ENCODE measurements at places on chromosomes 16 and 17.

GRCh38 chr17:55238931-55239297 is 25.8 kb upstream of the HLF start:
- no peak for DNase-seq

DNA sequence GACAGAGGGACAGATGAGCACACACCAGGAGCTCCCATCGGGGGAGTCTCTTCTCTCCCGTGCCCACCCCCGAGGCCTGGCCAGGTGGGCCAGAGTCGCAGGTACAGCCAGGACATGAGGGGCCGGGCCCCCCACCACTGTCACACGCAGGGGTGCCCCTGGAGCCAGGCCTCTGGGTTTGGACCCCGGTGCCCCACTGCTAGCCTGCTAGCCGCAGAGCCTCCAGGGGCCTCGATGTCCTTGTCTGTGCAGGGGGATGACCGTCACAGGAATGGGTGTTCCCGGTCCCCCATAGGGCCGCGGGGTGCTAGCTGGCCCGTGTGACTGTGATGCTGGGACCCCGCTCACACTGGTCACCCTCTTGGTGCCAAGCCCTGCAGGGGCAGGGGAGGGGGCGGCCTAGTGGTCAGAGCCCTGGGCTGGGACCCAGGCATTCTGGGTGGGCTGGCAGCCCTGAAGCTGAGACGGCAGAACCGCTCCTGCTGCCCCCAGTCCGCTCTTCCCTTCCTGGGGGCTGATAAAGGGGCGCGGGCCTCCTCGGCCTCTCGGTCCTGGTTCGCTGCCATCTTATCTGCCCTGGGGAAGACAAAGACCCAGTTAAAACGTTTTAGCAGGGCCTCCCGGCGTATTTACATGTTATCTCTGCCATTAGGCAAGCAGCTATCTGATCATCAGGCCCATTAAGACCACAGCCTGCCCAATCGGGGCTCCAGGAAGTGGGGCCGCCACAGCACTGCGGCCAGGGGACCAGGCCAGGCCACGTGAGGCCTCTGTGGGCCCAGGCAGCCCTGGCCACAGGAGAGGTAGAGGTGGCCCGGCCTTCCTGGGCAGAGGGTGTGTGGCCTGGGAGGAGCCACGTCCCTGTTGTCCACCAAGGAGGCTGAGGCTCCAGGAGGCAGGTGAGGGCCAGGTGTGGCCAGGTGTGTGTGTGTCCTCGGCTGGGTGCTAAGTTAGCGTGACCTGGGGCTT is 57.2 kb upstream of the ZC3H18 start:
- DNase-seq, result no peak

- no peak for DNase-seq
Measured at GRCh38 chr17:82835766-82836512, 3.9 kb downstream of the ZNF750 start.

GRCh38 chr16:48381201-48381600 is 4.0 kb downstream of the SIAH1 start:
- peak; percentile 36 for DNase-seq

- no peak for DNase-seq
Measured at GRCh38 chr16:4433914-4434787, 8.5 kb downstream of the DNAJA3 start.

GRCh38 chr16:56145369-56145768 is 45.9 kb upstream of the GNAO1 start:
- DNase-seq, result no peak

GRCh38 chr17:35531160-35531559 is 6.3 kb downstream of the SLFN12L start:
- no peak for DNase-seq

GRCh38 chr17:7304179-7304578 is 3.2 kb upstream of the EIF5A start:
- DNase-seq, result no peak

GRCh38 chr17:41959336-41960095 is 7.1 kb upstream of the CNP start:
- DNase-seq, result peak; percentile 49

- peak; percentile 88 for DNase-seq
Measured at GRCh38 chr16:55944377-55944802, 69.2 kb upstream of the CES5A start.

- no peak for DNase-seq
Measured at GRCh38 chr16:83031524-83031923, 404.8 kb downstream of the CDH13 start.

DNA sequence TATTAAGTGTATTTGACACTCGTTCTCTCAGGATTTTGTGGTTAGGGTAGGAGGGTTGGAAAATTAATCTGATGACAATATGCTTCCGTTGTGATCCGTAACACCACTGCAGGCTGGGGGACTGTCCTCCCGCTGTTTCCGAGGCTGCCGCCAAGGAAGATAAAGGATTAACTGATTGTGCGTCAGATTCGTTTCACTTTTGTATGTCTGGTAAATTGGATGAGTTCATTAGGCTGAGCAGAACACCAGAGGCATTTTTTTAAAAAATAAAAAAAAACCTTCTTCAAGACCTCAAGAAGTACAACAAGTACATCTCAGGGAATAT is 486.7 kb upstream of the SALL1 start:
- DNase-seq, result no peak

- DNase-seq, result peak; percentile 72
Measured at GRCh38 chr16:57092786-57093411, 516 bp downstream of the CPNE2 start.

DNA sequence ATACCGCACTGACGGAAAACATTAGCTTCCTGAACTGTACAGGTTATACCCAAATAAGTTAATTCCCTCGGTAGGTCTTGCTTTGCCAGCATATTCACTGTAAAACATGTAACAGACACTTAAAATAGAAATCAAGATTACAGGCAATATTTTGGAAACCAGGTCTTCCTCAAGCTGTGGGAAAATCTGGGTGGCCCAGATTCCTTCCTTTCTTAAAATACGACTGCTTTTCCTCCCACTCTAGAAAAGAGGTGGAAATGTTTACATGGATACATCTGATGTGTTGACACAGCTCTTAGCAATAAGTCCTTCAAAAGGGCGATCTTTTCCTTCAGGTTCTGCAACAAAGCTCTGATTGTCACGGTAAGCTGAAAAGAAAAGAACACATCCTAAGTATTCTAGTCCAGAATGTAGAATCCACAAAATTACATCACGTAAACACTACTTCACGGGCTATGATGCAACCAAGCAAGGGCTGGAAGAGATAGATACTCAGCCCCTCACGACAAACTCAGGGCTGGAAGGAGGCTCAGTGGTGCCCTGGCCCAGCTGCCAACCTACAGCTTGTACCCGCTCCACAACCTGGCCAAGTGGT is 18.4 kb downstream of the STX8 start:
- no peak for DNase-seq

- no peak for DNase-seq
Measured at GRCh38 chr16:83214671-83215070, 587.9 kb downstream of the CDH13 start.

- DNase-seq, result no peak
Measured at GRCh38 chr16:28140788-28141618, 70.8 kb downstream of the XPO6 start.

GRCh38 chr16:85174871-85175723 is 62.8 kb upstream of the CIBAR2 start:
- no peak for DNase-seq
